HS-27A (cell line): ENCODE measurements at places on chromosomes 13 and 19.

DNA sequence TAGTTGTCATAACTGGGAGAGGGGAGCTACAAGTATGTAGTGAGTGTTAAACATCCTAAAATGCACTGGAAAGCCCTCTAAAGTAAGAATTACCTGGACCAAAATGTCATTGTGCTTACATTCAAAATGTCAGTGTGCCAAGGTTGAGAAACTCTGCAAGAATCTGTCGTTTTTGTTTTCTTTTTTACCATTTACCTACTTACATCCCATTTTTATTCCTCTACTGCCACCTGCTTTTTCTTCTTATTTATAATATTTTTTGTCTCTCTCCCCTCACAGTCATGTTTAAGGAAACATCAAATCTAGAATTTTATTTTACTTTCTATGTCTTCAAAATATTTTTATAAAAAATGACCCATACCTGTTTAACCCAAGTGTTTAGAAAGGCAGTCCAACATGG is 226.4 kb downstream of the PCDH17 start:
- no peak for DNase-seq

DNA sequence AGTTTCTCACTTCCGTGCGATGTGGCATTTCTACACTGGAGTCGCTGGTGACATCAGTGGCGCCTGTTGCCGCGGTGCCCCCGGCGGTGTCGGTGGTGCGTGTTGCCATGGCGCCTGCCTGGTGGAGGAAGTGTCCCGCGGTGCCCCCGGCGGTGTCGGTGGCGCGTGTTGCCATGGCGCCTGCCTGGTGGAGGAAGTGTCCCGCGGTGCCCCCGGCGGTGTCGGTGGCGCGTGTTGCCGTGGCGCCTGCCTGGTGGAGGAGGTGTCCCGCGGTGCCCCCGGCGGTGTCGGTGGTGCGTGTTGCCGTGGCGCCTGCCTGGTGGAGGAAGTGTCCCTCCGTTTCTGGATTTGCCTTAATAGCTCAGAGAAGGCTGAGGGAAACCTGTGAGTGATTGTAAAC is 127.6 kb downstream of the KDM4B start:
- no peak for DNase-seq

- DNase-seq = no peak
These were observed 24.2 kb upstream of the C1QTNF9B start for GRCh38 chr13:23921451-23921888.

DNA sequence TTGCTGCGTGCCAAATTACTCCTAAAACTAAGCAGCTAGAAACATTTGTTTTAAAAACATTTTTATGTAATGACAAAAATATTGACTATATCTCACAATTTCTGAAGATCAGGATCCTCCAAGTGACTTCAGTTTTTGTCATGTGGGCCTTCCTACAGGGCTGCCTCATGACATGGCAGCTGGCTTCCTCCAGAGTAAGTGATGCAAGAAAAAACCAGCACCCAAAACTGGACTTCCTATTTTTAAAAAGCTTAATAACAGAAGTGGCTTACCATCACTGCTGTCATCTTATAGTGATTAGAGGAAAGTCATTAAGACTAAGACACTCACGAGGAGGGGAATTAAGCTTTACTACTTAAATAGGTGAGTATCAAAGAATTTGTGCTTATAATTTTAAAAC is 681.7 kb downstream of the PCDH17 start:
- no peak for DNase-seq

- DNase-seq = no peak
These were observed 1.7 kb upstream of the WBP4 start for GRCh38 chr13:41059456-41060081.

DNA sequence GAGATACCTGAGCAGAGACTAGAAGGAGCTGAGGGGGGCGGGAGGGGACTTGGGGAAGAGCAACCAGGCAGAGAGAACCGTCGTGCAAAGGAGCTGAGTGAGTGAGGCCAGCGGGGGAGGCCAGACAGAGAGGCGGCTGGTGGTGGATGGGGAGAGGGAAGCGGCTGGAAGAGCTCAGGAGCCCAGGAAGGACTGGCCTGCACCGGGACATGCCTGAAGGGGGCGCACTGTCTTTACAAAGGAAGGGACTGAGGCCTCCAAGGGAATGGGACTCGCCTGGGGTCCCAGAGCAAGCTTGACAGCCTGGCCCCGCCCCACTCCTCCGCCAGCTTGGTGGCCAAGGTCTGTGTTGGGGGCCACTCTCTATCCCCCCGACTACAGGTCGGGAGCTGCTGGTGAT is 14.9 kb downstream of the ONECUT3 start:
- no peak for DNase-seq

GRCh38 chr19:11322269-11323024 is 17.0 kb downstream of the RAB3D start:
- no peak for DNase-seq

- DNase-seq = no peak
These were observed 231.5 kb upstream of the SPRY2 start for GRCh38 chr13:80572308-80572922.

- DNase-seq = no peak
These were observed 32.7 kb upstream of the GPR183 start for GRCh38 chr13:99339736-99340397.

- no peak for DNase-seq
These were observed 893.4 kb downstream of the DIAPH3 start for GRCh38 chr13:59270327-59270726.

- no peak for DNase-seq
These were observed 21.9 kb downstream of the GRIN2D start for GRCh38 chr19:48415395-48415794.

DNA sequence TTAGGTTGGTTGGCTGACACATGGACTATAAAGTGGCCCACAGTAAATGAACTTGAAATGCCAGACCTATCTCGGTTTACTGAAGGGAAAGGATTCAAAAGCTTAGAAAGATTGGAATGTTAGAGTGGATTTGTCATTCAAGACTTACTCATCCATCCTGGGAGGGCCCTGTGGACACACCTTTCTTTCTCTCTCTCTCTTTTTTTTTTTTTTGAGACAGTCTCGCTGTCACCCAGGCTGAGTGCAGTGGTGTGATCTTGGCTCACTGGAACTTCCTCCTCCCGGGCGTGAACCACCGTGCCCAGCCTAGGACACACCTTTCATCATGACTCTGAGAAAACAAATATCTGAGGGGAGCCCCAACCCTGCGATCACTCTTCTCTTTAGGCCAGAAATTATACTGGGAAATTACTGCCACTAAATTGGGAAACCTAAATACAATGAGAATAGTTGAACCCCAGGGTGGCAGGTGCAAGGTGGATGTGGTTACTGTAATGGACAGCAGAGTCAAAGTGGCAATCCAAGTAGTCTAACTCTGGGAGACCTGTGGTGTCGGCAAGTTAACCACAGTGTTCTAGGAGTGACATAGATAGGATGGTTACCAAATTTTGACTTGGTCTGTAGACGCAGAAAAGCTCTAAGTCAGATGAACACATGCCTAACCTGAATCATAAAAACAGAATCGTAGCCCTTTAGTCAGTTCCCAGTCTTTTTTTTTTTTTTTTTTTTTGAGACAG is 47.1 kb upstream of the ZMYM5 start:
- no peak for DNase-seq

DNA sequence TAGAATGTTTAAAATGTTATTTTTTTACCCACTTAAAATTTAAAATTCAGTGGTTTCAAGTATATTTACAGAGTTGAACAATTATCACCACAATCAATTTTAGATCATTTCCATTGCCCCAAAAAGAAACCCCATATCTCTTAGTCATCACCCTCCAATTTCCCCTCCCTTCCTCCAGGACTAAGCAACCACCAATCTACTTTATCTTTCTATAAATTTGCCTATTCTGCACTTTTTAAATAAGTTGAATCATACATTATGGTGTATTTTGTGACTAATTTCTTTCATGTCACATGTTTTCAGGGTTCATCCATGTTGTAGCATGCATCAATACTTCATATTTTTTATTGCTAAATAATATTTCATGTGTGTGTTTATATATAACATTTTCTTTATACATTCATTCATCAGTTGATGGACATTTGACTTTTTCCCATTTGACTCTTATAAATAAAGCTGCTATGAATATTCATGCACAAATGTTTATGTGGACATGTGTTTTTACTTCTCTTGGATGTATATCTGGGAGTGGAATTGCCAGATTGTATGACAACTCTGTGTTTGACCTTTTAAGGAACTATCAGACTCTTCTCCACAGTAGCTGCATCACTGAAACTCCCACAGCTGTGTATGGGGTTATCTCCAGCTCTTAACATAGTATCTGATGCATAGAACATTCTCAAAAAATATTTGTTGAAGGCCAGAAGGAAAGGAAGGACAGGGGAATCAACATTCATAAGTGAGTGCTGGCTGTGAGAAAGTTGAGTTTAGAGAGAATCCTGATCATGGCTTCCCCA is 107.8 kb upstream of the OXGR1 start:
- no peak for DNase-seq

DNA sequence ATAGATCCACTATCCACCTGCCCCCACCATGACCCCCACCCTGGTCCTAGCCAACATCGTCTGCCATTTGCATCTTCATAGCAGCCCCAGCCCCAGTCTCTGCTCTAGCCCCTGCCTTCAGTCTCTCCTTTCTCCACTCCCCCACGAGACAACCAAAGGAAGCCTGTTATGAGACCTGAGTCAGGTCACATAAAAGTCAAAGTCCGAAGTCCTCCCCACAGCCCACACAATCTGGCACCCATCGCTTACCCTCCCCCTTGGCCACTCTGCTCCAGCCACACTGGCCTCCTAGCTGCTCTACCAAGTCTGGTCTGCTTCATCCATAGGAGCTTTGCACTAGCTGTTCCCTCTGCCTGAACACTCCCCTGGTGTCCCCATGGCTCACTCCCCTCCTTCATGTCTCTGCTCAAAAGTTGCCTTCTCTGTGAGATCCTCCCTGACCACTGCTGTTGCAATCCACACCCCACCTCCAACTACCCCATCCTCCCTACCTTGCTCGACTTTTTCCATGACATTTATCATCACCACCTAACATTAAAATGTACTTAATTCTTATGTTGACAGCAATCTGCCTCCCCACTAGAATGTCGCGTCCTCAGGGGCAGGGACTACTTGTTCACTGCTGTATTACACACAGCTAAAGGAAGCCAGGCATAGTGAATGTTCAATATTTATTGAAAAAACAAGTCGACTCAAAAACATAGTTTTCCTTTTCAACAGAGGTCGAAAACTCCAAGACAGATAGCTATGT is 1.2 kb upstream of the PLEKHG2 start:
- DNase-seq = no peak

DNA sequence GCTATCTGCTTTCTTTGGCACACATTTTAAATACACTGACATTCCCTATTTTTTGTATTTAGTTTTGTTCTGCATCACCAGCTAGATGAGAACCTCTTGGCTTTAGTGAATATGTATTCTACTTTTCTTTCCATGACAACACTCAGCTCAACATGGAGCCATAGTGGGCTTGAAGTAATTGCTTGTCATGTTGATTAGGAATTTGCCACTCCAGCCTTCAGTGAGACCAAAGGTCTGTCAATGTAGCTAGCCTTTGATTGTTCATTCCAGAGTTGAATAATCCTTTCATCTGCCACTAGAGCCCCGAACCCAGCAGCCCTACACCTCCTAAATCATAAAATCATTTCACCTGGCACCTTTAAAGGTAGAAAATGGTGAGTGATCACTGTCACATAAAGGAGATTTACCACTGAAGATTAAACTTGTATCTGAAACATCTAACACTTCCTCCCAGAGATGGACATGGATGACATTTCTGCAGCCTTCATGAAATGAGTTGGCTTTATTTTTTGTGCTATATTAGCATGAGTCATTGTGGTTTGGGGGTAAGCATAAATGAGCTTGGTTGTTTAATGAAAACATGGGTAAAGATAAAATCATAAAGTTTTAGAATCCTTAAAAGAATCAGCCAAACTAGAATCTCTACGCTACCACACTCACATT is 29.2 kb upstream of the GARRE1 start:
- no peak for DNase-seq

DNA sequence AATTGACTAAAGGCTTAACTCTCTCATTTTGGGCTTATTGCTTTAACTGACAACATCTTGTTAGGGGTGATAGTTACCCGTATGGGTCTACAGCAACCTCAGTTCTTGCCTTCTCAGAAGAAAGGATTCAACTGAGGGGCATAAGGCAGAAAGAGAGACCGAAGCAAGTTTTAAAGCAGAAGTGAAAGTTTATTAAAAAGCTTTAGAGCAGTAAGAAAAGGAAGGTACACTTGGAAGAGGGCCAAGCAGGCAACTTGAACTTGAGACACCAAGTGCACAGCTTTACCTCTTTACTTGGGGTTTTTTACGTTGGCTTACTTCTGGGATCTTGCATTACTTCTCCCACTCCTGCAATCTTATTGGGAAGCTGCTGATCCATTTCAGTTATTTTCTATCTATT is 246.9 kb upstream of the PRR20A start:
- no peak for DNase-seq

DNA sequence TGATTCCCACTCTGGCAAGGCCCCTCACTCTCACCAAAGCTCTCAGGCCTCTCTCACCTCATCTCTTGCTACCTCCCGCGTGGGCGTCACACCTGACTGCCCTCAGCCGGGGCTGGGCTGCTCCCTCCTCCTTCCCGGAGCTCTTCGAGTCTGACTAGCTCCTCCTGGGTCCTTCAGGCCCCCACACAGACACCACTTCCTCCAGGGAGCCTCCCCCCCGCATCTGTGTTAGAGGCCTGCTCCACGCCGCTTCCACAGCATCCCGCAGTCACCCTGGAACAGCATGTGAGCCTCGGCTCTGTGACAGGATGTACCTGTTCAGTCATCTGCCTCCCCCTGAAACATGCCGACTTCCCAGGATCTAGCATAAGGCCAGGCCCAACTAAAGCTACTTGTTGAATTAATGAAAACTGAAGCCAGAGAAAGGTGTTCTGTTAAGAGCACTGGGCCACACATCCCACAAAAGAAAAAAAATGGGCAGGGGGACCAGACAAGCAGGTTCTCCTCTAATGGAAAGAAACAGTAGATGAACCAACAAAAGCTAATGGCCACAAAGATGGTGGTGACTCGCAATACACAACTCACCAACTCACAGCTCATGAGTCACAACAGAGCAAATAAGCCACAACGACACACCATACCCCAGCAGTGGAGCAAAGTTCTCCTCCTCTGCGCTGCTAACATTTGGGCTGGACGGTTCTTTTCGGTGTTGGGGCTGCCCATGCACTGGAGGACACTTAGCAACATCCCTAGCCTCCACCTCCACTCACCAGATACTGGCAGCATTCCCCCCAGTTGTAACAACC is 3.0 kb downstream of the PPP6R1 start:
- DNase-seq = no peak

DNA sequence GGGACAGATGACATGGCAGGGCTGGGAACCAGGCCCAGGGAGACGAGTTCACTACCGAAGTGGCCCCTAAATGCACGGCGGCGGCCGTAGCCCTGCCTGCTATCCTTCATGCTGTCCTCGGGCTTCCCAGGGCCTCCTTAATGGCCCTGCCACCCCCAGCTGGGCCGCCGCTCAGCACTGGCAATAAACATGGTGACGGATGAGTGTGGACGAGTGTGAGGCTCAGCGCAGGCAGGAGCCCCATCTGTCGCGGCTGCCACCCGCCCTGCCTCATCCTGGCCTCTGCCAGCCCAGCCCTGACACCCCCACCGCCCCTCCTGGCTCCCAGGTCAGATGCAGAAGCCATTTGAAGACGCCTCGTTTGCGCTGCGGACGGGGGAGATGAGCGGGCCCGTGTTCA is 13.6 kb downstream of the PIN1 start:
- DNase-seq = no peak

- DNase-seq = no peak
These were observed 199.0 kb downstream of the NUFIP1 start for GRCh38 chr13:44790289-44790688.

GRCh38 chr19:38162632-38163031 is 61.4 kb downstream of the DPF1 start:
- no peak for DNase-seq

GRCh38 chr19:50817941-50818858 is 5.4 kb downstream of the KLK1 start:
- DNase-seq = no peak

- DNase-seq = no peak
These were observed 173.2 kb downstream of the DCLK1 start for GRCh38 chr13:35957996-35958395.
